ENCODE measurements at places on chromosomes 2 and 18. TPM values are rescaled to one million over a fixed set of nuclear protein-coding genes. Genes with fewer than 3 reads are reported as not detected.

DNA sequence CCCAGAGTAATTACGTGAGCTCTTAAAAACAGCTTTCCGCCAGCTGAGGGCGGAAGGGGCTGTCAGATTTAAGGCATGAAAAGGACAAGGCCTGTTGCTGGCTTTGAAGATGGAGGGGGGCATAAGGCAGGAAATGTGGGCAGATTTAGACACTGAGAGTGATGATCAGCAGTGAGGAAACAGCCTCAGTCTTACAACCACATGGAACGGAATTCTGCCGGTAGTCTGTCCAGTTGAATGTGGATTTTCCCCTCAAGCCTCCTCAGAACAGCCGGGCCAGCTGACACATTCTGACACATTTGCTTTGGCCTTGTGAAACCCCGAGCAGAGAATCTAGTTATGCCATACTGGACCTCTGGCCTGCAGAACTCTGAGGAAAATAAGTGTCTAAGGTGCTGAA lies 16.6 kb downstream of the POLE4 start:
- DNase-seq, result no peak
- no peaks in the 10 kb centered on the region for H3K36me3 ChIP-seq
- H3K27me3 ChIP-seq, result no peaks in the 10 kb centered on the region
- H3K4me3 ChIP-seq, result no peak overlapping the region
- no peak overlapping the region for H3K27ac ChIP-seq
- no peaks in the 10 kb centered on the region for H3K4me1 ChIP-seq

GRCh38 chr18:59070181-59070912 lies 69.3 kb upstream of the SEC11C start:
- H3K4me3 ChIP-seq, result no peak overlapping the region
- DNase-seq, result peak; percentile 54
- no peaks in the 10 kb centered on the region for H3K36me3 ChIP-seq
- H3K4me1 ChIP-seq, result peaks cover 5% of the 10 kb centered on the region

DNA sequence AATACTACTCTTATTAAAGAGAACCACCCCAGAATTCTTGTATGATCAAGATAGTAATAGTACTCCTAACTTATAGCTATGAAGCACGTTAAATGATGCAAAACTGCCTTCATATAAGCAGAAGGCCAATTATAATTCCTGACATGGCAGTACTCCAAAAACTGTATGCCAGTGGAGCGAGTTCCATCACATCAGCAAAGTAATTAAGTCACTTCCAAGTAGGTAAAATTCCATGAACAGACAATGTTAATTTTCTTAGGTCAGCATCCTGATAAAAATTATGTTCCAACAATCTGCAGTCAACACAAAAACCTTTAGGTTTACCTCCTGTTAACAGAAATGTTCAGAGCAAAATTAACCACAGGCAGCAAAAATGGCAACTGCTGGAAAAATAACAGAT lies 136.7 kb downstream of the CDH2 start:
- H3K36me3 ChIP-seq, result no peaks in the 10 kb centered on the region
- H3K27ac ChIP-seq, result peak overlapping the region; percentile 83
- H3K4me3 ChIP-seq, result no peak overlapping the region
- no peaks in the 10 kb centered on the region for H3K27me3 ChIP-seq
- DNase-seq, result no peak

GRCh38 chr2:201966691-201967438 lies 66.8 kb upstream of the FZD7 start:
- H3K4me3 ChIP-seq, result no peak overlapping the region
- H3K36me3 ChIP-seq, result no peaks in the 10 kb centered on the region
- no peaks in the 10 kb centered on the region for H3K27me3 ChIP-seq
- peaks cover 8% of the 10 kb centered on the region for H3K4me1 ChIP-seq
- H3K27ac ChIP-seq, result no peak overlapping the region
- no peak for DNase-seq

- no peak for DNase-seq
- H3K36me3 ChIP-seq, result peaks cover 32% of the 10 kb centered on the region
- peaks cover 8% of the 10 kb centered on the region for H3K4me1 ChIP-seq
- no peaks in the 10 kb centered on the region for H3K27me3 ChIP-seq
- H3K27ac ChIP-seq, result no peak overlapping the region
These were observed 29.0 kb downstream of the PSME4 start for GRCh38 chr2:53941749-53942148.

- DNase-seq, result no peak
- H3K27me3 ChIP-seq, result no peaks in the 10 kb centered on the region
- H3K4me1 ChIP-seq, result peaks cover 6% of the 10 kb centered on the region
- H3K27ac ChIP-seq, result no peak overlapping the region
- no peaks in the 10 kb centered on the region for H3K36me3 ChIP-seq
These were observed 17.1 kb upstream of the TEX51 start for GRCh38 chr2:126881591-126881990.

The CCBE1 gene
- total RNA-seq, result 4.1 TPM

The DSC3 gene
- total RNA-seq, result 5.2 TPM

The FLACC1 gene
- 1.7 TPM for total RNA-seq

Data from astrocyte (in vitro differentiated cells and primary cell).